Fibroblast of skin of right quadriceps (primary cell): ENCODE measurements at places on chromosomes 1 and 21.

GRCh38 chr1:11397151-11397901 lies 81.6 kb upstream of the DISP3 start:
- DNase-seq, result no peak

DNA sequence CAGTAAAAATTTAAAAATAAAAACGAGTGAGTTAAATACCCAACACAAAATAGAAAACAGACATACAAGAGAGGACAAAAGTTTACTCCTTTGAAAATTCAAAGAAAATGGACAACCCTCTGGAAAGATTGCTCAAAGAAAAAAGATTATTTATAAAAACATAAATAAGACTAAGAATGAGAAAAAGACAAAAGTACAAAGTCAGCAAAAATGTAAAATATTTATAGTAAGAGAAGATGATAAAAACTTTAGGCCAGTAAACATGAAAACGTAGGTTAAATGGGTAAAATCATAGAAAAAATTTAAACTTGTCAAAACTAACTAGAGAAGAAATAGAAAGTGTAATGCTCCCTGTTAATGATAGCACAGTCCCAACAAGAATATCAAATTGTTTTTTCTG lies 31.9 kb upstream of the SLC45A1 start:
- no peak for DNase-seq

GRCh38 chr1:202187041-202187671 lies 6.4 kb upstream of the LGR6 start:
- no peak for DNase-seq

GRCh38 chr1:198845851-198846250 lies 207.0 kb downstream of the PTPRC start:
- DNase-seq, result peak; percentile 43

DNA sequence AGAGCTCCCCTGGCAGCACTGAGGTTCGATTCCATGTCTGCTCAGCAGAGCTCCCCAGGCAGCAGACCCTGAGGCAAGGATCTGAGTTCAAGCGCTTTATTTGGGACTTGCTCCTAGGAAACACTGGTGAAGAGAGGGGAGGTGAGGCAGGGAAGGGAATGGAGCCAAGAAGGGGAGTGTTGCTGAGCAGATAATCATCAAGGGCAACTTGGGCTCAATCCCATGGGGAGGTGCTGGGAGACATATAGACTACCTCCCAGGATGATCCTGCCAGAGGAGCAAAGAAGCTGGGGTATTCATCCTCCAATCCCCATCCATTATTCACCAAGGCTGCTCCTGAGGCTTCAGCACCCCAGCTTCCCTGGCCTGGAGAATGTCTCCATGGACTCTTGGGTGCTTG lies 47.0 kb downstream of the GRIK3 start:
- no peak for DNase-seq

- DNase-seq, result no peak
Measured at GRCh38 chr1:178849918-178850317, 21.0 kb downstream of the ANGPTL1 start.

GRCh38 chr1:51070011-51070410 lies 32.0 kb upstream of the C1orf185 start:
- DNase-seq, result no peak

GRCh38 chr1:29456685-29457435 lies 220.5 kb downstream of the PTPRU start:
- DNase-seq, result no peak

- DNase-seq, result no peak
Measured at GRCh38 chr1:3907031-3907534, 7.0 kb upstream of the C1orf174 start.
